ENCODE measurements at places on chromosomes 7 and 10.

GRCh38 chr10:121683816-121684215 lies 85.6 kb upstream of the FGFR2 start:
- DNase-seq = no peak

DNA sequence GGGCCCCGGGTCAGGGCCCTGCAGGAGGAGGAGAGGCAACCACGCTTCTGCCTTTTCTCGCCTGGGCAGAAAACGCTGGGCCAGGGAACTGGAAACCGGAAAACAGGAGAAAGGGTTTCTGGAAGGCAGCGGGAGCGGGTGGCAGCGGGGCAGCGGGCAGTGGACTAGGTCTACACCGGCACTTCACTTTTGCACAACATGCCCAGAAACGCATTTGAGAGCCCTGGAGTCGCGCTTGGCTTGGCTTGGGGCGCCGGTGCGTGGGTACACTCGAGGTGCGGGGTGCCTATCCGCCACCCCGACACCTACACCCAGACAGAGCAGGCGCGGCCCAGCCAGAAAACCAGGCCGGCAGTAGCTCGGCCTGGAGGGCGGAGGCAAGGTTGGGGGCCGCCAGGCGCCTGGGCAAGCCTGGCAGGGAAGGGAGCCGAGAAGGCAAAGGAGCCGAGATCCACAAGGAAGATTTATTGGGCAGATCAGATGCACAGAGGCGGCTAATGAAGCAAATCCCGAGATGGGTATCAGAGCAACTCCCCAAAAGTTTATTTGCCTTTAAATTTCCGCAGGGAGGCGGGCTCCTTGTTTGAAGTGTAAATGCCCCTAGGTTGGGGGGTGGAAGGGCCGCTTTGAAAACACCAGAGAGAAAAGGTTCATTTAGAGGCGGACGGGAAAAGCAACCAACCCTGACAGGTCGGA lies 3.2 kb upstream of the PAX2 start:
- DNase-seq = no peak

DNA sequence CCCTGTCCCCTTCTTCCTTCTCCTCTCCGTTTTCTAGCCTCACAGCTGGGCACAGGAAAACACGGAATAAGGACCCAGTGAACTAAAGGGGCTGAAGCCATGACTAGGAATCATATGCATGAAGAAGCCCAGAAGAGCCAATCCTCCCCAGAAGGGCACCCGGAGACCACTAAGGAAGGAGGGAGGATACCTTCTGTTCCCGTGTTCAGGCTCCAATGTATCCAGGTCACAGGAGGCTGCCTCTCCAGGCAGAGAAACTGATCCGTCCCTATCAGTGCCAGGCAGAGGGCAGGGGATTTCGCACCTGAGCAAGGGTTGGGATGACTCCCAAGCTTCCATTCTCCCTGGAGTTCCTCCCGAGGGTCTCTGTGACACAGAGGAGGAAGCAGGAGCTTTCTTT lies 246.6 kb downstream of the SNX10 start:
- no peak for DNase-seq

DNA sequence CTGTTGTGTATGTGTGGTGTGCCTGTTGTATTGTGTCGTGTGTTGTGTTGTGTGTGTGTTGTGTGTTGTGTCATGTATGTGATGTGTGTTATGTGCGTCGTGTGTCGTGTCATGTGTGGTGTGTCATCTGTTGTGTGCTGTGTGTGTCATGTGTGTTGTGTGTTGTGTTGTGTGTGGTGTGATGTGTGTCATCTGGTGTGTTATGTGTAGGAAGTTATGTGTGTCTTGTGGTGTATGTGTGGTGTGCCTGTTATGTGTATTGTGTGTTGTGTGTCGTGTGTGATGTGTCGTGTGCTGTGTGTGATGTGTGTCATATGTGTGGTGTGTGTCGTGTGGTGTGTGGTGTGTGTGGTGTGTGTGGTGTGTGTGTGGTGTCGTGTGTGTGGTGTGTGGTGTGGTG lies 145.2 kb downstream of the DNAJB6 start:
- no peak for DNase-seq

DNA sequence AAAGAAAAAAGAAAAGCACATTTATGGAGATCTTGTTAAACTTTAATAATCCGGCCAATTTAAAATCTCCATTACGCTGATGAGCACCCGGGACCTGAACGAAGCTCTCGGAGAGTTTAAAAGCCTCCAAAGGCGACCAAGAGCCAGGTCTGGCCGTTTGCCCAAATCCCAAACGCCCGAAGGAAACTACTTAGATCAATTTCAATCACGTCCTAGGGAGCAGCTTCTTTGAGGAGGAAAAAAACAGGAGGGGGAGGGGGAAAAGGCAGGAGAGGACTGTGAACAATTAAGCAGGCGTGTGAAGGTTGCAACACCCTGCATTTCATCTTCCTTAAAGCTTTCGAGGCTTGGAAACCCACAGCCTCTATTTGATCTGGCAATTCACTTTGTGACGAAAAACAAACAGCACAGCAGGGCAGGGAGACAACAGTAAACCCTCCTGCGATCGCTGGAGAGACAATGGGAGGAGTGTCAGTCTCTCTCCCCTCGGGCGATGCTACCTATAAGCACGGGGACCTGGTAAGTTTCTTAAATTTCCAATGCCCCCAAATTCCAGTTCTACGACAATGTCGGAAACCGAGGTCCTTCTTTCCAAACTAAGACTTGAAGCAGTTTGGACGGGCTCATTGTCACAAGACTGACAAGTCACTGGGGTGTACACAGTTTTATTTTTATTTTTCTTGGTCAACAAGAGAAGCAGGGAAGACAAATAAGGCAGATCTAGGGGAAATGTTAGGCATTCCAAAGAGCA lies 1.2 kb downstream of the KLF6 start:
- no peak for DNase-seq

GRCh38 chr7:78783179-78783962 lies 670.1 kb downstream of the MAGI2 start:
- no peak for DNase-seq

- no peak for DNase-seq
These were observed 27.0 kb upstream of the KCNK18 start for GRCh38 chr10:117170244-117170643.

- no peak for DNase-seq
These were observed 95.4 kb downstream of the PPP1R9A start for GRCh38 chr7:95002775-95003174.

- no peak for DNase-seq
These were observed 153.9 kb upstream of the PFKP start for GRCh38 chr10:2913474-2913873.

DNA sequence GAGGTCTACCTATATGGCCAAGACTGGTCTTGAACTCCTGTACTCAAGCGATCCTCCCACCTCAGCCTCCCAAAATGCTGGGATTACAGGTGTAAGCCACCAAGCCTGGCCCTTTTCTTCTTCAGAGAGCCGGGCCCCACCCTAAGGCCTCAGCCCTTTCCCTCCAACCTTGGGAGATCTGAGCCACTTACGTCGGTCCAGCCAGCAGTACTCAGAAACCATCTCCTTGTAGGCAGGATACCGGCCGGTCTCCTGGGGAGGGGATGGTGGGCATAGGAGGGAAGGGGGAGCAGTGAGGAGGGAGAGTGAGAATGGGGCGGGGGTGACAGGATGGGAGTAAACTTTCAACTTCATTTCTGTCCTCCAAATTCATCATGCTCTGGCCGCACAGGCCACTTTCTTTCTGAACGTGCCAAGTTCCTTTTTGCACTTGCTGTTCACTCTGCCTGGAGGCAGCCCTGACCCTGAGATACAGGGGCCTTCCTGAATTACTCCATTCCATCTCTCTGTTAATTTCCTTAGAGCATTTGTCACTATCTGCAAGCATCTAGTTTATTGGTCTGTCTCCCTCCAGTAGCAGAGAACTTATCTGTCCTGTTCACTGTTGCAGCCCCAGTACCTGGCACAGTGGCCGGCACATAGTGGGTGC lies 10.4 kb downstream of the PDZD7 start:
- DNase-seq = no peak

- DNase-seq = no peak
These were observed 12.7 kb downstream of the YWHAG start for GRCh38 chr7:76346097-76346496.

- no peak for DNase-seq
These were observed 4.4 kb downstream of the CAV1 start for GRCh38 chr7:116529250-116529649.

- no peak for DNase-seq
These were observed 320.9 kb upstream of the NPSR1 start for GRCh38 chr7:34337163-34337562.

GRCh38 chr7:85734823-85735222 lies 548.0 kb upstream of the SEMA3D start:
- DNase-seq = no peak

GRCh38 chr10:43944381-43945093 lies 295.9 kb upstream of the ZNF32 start:
- DNase-seq = no peak

DNA sequence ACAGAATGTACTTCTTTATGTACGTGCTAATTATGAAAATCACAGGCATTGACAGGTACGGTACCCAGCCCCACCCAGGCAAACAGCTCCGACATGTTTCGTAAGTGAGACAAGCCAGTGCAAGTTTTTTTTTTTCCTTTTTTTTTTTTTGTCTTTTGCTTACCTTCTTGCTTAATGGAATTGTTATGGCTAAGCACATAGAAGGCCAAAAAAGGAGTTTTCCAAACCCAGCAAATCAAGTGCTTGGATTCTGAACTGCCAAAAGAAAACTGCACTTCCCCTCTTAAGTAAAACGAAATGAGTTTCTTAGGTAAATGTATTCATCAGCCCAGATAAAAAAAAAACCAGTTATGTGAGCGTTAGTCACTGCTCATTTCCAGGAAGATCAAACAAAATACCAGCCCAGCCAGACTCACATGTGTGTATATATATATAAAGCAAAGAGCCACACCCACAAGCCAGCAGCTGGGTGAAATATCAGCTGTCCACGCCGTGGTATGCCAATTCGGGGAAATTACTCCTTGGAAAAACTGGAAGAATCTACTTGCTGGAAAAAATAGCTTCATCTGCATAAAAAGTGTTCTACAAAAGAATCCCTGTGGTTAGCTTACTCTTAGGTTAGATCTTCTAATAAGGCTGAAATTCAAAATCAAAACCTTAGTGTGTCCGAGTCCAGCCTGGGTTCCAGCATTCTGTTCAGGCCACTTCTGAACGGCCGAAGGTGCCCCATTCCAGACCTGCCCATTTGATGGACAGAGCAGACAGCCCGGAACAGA lies 8.0 kb downstream of the KLF6 start:
- DNase-seq = no peak

- no peak for DNase-seq
These were observed 10.4 kb downstream of the RAPGEF5 start for GRCh38 chr7:22346383-22347107.

- no peak for DNase-seq
These were observed 59.0 kb downstream of the DOCK1 start for GRCh38 chr10:126964190-126964589.

DNA sequence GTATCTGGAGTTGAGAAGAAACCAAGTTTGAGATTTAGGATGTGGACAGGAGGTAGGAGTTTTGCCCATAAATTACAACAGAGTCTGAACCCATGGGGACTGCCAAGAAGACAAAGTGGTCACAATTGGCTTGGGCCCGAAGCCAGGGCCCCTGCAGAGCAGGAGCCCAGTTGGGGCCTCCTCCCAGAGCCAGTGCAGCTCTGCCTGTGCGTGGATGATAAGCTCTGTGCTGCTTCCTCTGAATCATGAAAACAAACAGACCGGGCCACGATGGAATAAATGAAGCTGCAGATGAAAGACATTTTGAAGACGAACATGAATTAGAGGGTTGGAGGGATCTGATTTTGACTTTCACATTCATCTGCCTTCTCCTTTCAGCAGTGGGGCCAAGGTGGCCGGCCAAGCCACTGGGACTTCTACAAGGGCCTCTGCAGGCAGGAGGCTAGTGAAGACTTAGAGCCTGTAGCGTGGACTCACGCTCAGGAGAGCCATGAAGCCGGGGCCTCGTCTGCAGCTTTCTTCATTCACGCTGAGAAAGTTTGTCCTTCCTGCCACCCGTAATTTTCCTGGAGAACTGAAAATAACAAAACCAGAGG lies 156.8 kb upstream of the LYZL1 start:
- no peak for DNase-seq

- DNase-seq = no peak
These were observed 508.8 kb downstream of the CCSER2 start for GRCh38 chr10:84837041-84837812.

DNA sequence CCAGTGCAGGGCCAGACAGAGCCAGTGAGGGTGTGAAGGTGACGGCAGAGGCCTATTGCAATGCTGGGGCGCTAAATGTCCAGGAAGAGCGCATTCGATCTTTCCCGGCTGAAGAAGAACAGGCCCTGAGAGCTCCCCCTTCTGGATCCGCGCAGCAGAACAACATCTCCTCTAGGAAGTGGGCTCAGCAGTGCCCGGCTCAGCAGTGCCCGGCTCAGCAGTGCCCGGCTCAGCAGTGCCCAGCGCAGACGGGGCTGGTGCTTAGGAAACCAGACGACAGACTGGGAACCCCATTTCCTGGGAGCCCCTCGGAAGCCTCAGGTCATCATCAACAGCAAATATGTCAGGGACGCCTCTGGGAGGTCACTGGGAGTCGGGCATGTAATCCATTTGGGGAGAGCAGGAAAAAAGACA lies 4.7 kb upstream of the NOS3 start:
- DNase-seq = peak; percentile 36

- no peak for DNase-seq
These were observed 8.0 kb downstream of the SYCE1 start for GRCh38 chr10:133557381-133557780.

DNA sequence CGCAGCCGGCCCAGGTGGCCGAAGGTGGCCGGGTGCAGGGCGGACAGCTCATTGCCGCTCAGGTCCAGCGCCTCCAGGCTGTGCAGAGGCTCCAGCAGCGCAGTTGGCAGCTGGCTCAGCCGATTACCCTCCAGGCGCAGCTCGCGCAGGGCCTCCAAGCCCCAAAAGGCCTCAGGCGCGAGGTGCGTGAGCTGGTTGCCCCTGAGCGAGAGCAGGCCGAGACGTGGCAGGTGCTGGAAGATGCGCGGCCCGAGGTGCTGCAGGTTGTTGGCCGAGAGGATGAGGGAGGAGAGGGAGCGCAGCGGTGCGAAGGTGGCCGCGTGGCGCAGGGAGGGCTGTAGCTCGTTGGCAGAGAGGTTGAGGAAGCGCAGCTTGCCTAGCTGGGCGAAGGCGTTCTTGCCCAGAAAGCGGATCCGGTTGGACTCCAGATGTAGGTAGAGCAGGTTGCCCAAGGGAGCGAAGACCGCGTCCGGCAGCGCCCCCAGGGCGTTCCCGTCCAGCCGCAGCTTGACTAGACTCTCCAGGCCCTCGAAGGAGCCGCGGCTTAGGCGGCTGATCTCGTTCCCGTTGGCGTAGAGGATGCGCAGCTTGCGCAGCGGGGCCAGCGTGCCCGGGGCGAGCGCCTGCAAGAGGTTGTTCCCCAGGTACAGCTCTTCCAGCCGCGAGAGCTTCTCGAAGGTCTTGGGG lies 923 bp downstream of the TRIL start:
- no peak for DNase-seq

DNA sequence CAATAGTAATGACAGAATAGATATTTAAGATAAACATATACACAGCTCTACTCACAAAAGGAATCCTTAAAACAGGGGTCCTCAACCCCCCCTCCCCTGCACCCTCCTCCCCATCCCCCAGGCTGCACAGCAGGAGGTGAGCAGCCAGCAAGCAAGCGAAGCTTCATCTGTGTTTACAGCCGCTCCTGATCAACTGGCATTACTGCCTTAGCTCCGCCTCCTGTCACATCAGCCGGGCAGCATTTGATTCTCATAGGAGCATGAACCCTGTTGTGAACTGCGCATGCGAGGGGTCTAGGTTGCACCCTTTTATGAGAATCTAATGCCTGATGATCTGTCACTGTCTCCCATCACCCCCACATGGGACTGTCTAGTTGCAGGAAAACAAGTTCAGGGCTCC lies 65.5 kb downstream of the SMURF1 start:
- DNase-seq = no peak

- DNase-seq = no peak
These were observed 78.7 kb upstream of the MKRN1 start for GRCh38 chr7:140557809-140558518.

- DNase-seq = peak; percentile 13
These were observed 56.1 kb upstream of the CAPZA2 start for GRCh38 chr7:116806046-116806944.
